ENCODE measurements at places on chromosomes 2 and 18. TPM values are rescaled to one million over a fixed set of nuclear protein-coding genes. Genes with fewer than 3 reads are reported as not detected.

GRCh38 chr2:241798081-241798630, 10.8 kb upstream of the NEU4 start:
- H3K27ac ChIP-seq, result no peak overlapping the region
- H3K36me3 ChIP-seq, result no peaks in the 10 kb centered on the region
- H3K4me3 ChIP-seq, result no peak overlapping the region

- DNase-seq, result no peak
- H3K4me1 ChIP-seq, result peaks cover 8% of the 10 kb centered on the region
- no peak overlapping the region for H3K4me3 ChIP-seq
- peak overlapping the region; percentile 44 for H3K27ac ChIP-seq
Observed at GRCh38 chr2:207141386-207141785, 24.4 kb downstream of the KLF7 start.

DNA sequence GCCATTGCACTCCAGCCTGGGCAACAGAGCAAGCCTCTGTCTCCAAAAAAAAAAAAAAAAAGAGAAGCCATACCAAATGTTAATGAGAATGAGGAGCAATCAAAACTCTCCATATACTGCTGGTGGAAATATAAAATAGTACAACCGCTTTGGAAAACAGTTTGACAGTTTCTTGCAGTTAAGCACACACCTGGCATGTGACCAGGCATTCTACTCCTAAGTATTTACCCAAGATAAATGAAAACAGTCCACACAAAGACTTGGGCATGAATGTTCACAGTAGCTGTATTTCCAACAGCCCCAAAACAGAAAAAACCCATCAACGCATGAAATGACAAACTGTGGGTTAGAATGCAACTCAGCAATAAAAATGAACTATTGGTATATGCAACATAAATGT, 76.0 kb upstream of the ST8SIA5 start:
- DNase-seq, result no peak
- no peak overlapping the region for H3K27ac ChIP-seq
- peaks cover 5% of the 10 kb centered on the region for H3K36me3 ChIP-seq
- no peak overlapping the region for H3K4me3 ChIP-seq
- no peaks in the 10 kb centered on the region for H3K4me1 ChIP-seq
- H3K27me3 ChIP-seq, result no peaks in the 10 kb centered on the region

DNA sequence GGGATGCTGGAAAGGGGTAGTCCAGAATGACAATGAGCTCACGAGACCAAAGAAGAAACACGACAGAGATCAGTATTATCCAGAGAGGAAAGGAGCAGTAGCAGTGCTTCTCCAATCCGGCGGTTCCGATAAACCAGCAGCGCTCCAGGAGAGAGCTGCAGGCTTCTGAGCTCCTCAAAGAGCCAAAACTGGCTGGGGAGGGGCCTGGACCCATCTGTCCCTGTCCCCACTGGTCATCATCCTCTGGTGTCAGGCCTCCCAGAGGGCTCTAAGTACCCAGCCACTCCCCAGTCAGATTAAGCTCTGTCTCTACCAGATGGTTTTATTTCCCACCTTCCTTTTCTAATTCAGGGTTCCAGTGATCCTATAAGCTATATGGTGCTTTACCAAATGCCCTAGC, 23.2 kb downstream of the DNAJC27 start:
- H3K4me3 ChIP-seq, result no peak overlapping the region
- no peak overlapping the region for H3K27ac ChIP-seq
- no peaks in the 10 kb centered on the region for H3K27me3 ChIP-seq
- DNase-seq, result no peak

DNA sequence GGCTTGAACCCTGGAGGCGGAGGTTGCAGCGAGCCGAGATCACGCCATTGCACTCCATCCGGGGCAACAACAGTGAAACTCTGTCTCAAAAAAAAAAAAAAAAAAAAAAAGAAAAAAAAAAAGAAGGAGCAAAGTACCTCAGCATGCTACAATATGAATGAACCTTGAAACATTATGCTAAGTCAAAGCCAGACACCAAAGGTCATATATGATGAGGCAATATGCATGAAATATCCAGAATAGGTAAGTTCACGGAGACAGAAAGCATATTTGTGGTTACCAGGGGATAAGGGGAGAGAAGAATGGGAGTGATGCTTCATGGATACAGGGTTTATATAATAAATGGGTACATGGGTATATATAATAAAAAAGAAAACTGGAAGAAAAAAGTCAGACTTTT, 93.3 kb downstream of the PRELID3A start:
- peaks cover 2% of the 10 kb centered on the region for H3K36me3 ChIP-seq
- H3K27me3 ChIP-seq, result no peaks in the 10 kb centered on the region
- no peak for DNase-seq

- no peak overlapping the region for H3K4me3 ChIP-seq
- H3K27ac ChIP-seq, result no peak overlapping the region
- H3K36me3 ChIP-seq, result peaks cover 7% of the 10 kb centered on the region
- H3K4me1 ChIP-seq, result no peaks in the 10 kb centered on the region
- no peak for DNase-seq
Observed at GRCh38 chr2:191396794-191397193, 151.6 kb downstream of the MYO1B start.

- no peaks in the 10 kb centered on the region for H3K4me1 ChIP-seq
- no peaks in the 10 kb centered on the region for H3K36me3 ChIP-seq
- no peaks in the 10 kb centered on the region for H3K27me3 ChIP-seq
- H3K4me3 ChIP-seq, result no peak overlapping the region
- no peak for DNase-seq
Observed at GRCh38 chr18:26228562-26229260, 2.5 kb downstream of the TAF4B start.

GRCh38 chr18:9869715-9870430, 15.9 kb upstream of the TXNDC2 start:
- H3K4me1 ChIP-seq, result no peaks in the 10 kb centered on the region
- DNase-seq, result no peak
- H3K4me3 ChIP-seq, result no peak overlapping the region
- H3K27me3 ChIP-seq, result no peaks in the 10 kb centered on the region

DNA sequence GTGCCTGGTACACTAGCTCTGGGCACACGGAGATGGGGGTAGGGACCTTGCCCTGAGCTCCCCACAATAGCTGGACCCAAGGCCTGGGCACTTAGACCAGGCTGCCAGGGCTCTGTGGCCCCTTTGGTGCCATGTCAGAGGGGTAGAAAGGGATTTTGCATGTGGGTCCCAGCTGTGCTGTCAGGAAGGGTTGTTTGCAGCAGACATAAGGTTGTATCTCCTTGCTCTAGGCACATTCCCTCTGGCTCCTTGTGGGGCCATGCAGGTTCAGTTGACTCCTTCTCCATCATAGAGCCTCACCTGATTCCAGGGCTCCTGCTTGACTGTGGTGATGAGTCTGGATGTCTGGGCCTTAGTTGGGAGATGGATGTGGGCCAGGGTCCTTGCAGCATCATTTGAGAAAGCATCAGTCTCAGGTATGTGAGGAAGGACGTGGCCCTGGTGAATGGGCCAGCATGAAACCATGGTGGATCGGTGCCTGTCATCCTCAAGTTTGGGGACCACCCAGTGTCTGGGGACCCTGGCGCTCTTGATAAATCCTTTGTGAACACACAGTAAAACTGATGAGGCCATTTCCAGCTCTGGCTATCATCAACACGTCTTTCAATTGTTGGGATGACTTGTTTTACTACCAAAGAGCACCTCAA, 461.9 kb upstream of the HS6ST1 start:
- no peak overlapping the region for H3K27ac ChIP-seq
- no peaks in the 10 kb centered on the region for H3K4me1 ChIP-seq
- H3K4me3 ChIP-seq, result no peak overlapping the region
- no peaks in the 10 kb centered on the region for H3K36me3 ChIP-seq
- no peak for DNase-seq

DNA sequence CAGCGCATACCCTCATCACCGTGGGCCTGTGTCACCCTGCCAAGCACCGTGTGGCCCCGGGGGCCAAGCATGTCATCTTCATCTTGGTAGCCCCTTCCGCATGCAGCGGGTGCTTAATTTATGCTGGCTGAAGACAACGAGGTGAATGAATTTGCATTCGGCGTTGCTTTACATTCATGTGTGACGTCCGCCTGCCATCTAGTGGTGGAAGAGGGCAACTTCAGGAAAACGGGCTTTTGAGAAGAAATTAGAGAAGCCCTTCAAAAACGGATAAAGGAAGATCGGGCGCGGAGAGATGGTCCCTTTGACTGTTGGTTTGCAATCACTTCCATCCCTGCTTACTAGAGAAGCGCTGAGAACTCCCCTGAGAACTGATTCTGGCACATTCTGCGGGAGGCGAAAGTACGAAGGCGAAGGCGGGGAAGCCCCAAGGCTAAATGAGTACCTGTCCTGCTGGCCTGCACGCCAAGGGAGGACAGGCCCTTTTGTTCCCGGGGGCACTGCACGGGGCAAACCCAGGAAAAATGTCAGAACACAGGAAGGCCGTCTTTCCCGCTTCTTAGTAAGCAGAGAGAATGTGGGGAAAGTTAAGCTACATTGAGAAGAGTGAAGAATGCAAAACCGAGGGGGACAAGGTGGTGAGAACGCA, 145.9 kb downstream of the ZNF516 start:
- no peak overlapping the region for H3K27ac ChIP-seq
- H3K4me3 ChIP-seq, result no peak overlapping the region
- H3K36me3 ChIP-seq, result no peaks in the 10 kb centered on the region
- H3K27me3 ChIP-seq, result no peaks in the 10 kb centered on the region
- no peak for DNase-seq

The DAW1 gene
- not detected for total RNA-seq

The FSIP2 gene
- 0.94 TPM for total RNA-seq

The DNAH7 gene
- 1.8 TPM for total RNA-seq

The FABP1 gene
- total RNA-seq, result not detected

The GMPPA gene
- total RNA-seq, result 38.5 TPM

Data from aorta (tissue), 5 donors.